ENCODE measurements at places on chromosomes 12 and 14. TPM values are rescaled to one million over a fixed set of nuclear protein-coding genes. Genes with fewer than 3 reads are reported as not detected.

CD163L1 gene
- 0.74 TPM for total RNA-seq

- H3K4me3 ChIP-seq = no peak overlapping the region
- DNase-seq = peak; percentile 40
- H3K27ac ChIP-seq = no peak overlapping the region
- no peaks in the 10 kb centered on the region for H3K27me3 ChIP-seq
Observed at GRCh38 chr14:65850429-65851135, 438.1 kb downstream of the FUT8 start.

BHLHE41 gene
- total RNA-seq = 2.9 TPM

DNA sequence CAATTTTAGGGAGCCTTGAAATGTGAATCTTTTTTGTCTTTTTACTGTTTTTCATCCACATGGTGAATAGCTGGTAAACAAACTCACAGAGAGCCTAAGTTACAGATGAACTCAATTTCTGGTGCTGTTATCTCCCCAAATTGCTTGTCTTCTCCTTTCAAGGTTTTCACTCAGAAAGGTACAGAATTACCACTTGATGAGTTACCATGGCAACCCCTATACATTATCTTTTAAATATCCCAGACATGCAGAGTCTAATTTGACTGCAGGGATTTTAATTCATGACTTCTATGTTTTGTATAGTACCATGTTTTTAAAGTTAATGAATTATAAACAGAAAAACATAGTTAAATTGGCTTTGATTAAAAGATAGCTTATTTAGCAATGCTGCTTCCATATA, 203.7 kb downstream of the PELI2 start:
- no peak overlapping the region for H3K4me3 ChIP-seq
- no peaks in the 10 kb centered on the region for H3K36me3 ChIP-seq
- H3K27me3 ChIP-seq = no peaks in the 10 kb centered on the region
- DNase-seq = no peak

GLT8D2 gene
- 11.0 TPM for total RNA-seq

DNA sequence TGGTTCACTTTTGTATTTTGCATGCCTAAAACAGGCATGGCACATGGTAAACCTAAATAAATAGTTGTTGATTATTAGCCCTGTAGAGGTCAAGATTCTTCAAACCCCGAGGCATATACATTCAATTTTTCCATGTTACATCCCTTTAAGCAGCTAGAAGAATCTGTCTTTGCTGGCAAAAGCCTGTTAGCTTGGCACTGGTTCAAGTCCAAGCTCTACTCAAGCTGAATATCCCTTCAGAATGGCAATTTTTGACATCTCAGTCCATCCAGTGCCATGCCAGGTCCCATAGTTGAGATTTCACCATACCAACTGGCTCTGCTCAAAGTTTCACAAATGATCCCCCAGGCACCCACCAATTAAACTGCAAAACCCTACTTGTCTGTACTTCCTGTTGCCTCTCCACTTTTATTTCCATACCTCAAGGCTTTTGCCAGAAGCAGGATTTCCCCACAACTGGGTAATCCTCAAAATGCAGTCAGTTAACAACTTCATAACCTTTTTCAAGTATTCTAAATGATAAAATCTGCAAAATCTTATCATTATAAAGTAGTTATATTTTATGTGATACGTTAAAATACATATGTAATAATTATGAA, 9.0 kb upstream of the DCN start:
- H3K27me3 ChIP-seq = no peaks in the 10 kb centered on the region
- no peak overlapping the region for H3K27ac ChIP-seq
- H3K4me1 ChIP-seq = peaks cover 7% of the 10 kb centered on the region
- no peak overlapping the region for H3K4me3 ChIP-seq
- no peaks in the 10 kb centered on the region for H3K36me3 ChIP-seq

AHNAK2 gene
- 180 TPM for total RNA-seq

- DNase-seq = no peak
- no peaks in the 10 kb centered on the region for H3K36me3 ChIP-seq
- H3K27me3 ChIP-seq = no peaks in the 10 kb centered on the region
- peak overlapping the region; percentile 97 for H3K27ac ChIP-seq
- H3K4me1 ChIP-seq = peaks cover 27% of the 10 kb centered on the region
Observed at GRCh38 chr12:4267704-4268328, 5.7 kb upstream of the CCND2 start.

- no peak for DNase-seq
- H3K4me3 ChIP-seq = no peak overlapping the region
- H3K4me1 ChIP-seq = peaks cover 45% of the 10 kb centered on the region
- no peak overlapping the region for H3K27ac ChIP-seq
- H3K27me3 ChIP-seq = no peaks in the 10 kb centered on the region
- H3K36me3 ChIP-seq = no peaks in the 10 kb centered on the region
Observed at GRCh38 chr12:76555797-76556196, 3.8 kb downstream of the OSBPL8 start.

GRCh38 chr12:27840229-27840999, 60.4 kb upstream of the MANSC4 start:
- no peak overlapping the region for H3K27ac ChIP-seq
- H3K27me3 ChIP-seq = no peaks in the 10 kb centered on the region
- H3K36me3 ChIP-seq = no peaks in the 10 kb centered on the region
- DNase-seq = no peak

- H3K4me3 ChIP-seq = no peak overlapping the region
- peaks cover 27% of the 10 kb centered on the region for H3K4me1 ChIP-seq
- H3K27me3 ChIP-seq = no peaks in the 10 kb centered on the region
- peak overlapping the region; percentile 37 for H3K27ac ChIP-seq
- no peak for DNase-seq
Observed at GRCh38 chr12:47188576-47189441, 109.0 kb upstream of the AMIGO2 start.

NUAK1 gene
- total RNA-seq = 22.8 TPM

DNA sequence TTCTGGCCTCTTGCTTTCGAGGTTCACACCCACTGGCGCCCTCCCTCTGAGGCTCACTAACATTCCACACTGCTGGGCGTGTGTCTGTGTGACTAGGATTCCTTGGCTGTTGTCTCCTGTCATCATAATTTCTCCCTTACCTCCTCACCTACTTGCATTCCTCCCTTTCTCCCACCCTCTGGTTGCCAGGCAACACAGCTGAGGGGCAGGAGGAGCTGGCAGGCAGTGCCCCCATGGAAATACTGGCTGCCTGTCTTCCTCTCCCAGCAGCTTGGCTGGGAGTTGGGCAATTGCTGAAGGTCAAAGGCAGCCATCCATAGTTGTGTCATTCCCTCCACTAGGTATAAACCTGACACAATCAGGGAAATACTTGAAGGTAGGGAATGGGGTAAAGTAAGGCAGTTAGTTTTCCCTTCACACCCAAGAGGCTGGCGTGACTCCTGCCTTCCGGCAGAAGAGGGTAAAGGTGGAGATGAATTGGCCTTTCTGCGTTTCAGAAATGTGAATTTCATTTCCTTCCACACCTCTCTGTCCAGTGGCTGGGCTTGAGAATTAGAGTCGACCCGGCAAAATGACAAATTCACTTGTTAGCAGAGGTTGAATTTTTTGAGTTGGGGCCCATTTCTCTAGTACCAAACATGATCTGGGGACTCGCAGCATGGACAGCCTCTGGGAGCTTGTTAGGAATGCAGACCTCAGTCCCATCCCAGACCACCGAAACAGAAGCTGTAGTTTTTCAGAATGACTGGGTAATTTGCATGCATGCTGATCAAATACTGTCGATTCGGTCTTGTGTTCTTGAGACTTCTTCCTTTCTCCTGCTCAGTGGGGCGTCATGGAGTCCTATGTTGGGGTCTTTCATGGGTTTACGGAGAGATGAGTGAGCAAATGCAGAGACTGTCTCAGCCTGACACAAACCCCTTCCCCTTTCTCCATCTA, 24.3 kb upstream of the EMP1 start:
- H3K27ac ChIP-seq = peak overlapping the region; percentile 76
- H3K4me3 ChIP-seq = no peak overlapping the region
- no peaks in the 10 kb centered on the region for H3K36me3 ChIP-seq

- H3K4me1 ChIP-seq = no peaks in the 10 kb centered on the region
- H3K27ac ChIP-seq = no peak overlapping the region
- H3K27me3 ChIP-seq = no peaks in the 10 kb centered on the region
Observed at GRCh38 chr14:30638926-30639325, 16.8 kb downstream of the SCFD1 start.

DNA sequence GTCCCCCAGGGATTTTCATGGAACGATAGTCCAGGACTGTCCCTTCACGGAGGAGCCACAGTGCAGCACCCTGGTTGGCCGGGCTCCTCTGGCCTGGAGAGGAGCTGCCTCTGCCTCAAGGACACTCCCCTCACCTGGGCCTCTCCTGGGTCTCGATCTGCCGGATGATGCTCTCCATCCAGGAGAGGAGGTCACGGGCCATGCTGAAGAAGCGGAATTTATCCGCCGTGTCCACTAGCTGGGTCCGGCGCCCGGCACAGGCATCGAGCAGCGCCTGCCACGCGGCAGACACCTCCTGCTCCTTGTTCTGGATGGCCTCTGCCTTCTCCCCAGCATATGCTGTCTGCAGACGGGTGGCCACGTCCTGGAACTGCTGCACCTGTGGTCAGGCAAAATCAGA, 66.5 kb downstream of the PLEKHG3 start:
- no peak for DNase-seq
- H3K36me3 ChIP-seq = no peaks in the 10 kb centered on the region
- no peak overlapping the region for H3K4me3 ChIP-seq
- H3K27ac ChIP-seq = no peak overlapping the region
- no peaks in the 10 kb centered on the region for H3K4me1 ChIP-seq

KRT82 gene
- not detected for total RNA-seq

SERPINA12 gene
- total RNA-seq = 8.6 TPM

DNA sequence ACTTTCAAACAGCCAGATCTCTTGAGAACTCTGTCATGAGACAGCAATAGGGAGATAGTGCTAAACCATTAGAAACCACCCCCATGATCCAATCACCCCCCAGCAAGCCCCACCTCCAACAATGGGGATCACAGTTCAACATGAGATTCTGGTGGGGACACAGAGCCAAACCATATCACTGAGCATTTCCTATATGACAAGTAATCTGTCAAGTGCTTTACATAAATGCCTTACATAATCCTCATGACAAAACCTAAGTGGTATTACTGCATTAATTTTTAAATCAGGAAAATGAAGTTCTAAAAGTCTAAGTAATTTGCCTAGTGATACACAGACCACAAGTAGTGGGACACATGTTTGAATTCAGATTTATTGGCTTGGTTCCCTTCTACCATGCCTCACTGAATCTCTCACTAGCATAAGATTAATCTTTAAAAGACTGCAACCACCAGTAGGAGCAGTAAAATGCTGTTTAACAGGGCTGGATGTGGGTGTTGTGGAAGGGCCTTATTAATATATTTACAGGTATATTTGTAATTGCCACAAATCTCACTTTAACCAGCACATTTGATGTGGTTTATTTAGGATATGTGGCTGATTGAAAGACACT, 323.1 kb upstream of the FBXO33 start:
- no peaks in the 10 kb centered on the region for H3K4me1 ChIP-seq
- no peak overlapping the region for H3K4me3 ChIP-seq
- no peak overlapping the region for H3K27ac ChIP-seq
- no peak for DNase-seq
- H3K36me3 ChIP-seq = no peaks in the 10 kb centered on the region

DNA sequence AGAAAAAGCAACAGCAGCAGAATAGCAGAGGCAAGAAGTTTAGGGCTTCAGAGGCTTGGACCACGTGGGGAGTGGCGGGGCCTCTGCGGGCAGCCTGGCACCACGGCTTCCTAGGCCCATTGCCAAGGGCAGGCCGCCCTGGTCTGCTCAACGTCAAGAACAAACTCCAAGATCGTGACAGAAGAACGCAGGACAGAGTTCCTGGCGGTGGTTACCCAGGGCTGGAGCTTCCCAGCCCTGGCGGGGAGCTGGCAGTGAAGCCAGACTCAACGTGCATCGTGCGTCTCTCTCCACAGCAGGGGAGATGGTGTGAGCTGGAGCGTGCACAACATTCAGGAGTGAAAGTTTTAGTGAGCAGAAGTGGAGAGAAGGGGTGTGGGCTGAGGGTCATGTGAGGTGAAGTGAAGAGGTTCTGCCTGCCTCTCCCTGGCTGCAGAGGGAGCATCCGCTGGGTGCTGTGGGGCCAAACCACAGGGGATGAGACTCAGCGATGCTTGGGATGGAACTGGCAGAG, 13.9 kb upstream of the CACNA2D4 start:
- no peaks in the 10 kb centered on the region for H3K36me3 ChIP-seq
- H3K27me3 ChIP-seq = no peaks in the 10 kb centered on the region
- H3K4me1 ChIP-seq = peaks cover 27% of the 10 kb centered on the region
- no peak overlapping the region for H3K4me3 ChIP-seq
- no peak overlapping the region for H3K27ac ChIP-seq

GRCh38 chr12:123678981-123679380, 8.1 kb downstream of the TCTN2 start:
- H3K36me3 ChIP-seq = no peaks in the 10 kb centered on the region
- H3K4me1 ChIP-seq = no peaks in the 10 kb centered on the region
- no peak overlapping the region for H3K27ac ChIP-seq

DNA sequence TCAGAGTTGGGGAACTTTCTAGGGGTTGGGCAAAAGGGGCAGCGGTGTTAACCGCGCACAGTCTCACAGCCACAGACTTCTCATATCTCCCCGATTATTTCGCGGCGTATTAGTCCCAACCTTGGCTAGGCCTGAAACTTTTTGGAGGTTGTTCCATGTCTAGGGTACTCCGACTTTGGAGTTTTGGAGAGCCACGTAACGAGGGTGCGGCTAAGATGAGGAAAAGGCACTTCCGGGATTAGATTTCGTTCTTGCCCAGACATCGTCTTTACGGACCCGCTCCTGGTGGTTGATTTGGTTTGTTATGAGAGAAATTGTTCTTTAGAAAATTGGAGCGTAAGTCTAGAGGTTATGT, 513 bp downstream of the CCNK start:
- DNase-seq = no peak
- peak overlapping the region; percentile 77 for H3K27ac ChIP-seq
- H3K27me3 ChIP-seq = no peaks in the 10 kb centered on the region
- peak overlapping the region; percentile 72 for H3K4me3 ChIP-seq
- H3K36me3 ChIP-seq = no peaks in the 10 kb centered on the region
- H3K4me1 ChIP-seq = peaks cover 50% of the 10 kb centered on the region

DNA sequence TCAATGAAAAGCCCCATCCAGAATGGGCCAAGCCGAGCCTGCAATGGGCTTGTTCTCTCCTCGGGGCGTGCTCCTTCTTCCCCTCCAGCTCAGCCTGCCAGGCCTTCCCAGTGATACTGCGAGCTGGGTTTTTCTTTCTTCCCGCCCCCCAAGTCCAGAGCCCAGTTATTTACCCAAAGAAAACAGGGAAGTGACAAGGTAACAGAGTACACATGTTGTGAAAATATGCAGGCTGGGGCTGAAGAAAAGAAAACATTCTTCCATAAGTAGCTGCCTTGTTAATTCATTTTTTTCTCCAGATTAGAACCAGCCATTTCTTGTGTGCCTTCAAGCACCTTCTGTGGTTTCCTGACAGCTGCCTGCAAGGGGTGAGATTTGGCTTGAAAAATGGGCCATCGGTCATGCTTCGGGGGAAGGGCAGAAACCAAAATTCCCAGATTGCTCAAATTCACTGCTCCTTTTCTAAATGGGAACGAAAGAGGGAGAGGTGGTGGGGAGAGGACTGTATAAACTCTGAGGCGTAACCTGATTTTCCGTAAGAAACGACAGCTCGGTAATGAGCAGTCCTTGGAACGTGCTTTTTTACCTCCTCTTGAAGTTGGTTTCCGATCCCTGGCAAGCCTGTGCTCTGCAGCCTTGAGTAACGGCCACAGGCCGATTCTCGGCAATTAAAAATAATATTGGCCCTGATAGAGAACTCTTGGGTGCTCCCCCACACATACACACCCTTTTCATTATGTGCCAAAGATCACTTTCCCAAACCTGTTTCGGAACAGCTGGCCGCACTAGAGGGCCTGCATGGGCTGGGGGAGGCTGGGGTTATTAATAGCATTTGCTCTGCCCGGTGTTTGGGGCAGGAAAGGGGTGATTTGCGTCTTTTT, 229.4 kb downstream of the ZFP36L1 start:
- no peaks in the 10 kb centered on the region for H3K27me3 ChIP-seq
- no peaks in the 10 kb centered on the region for H3K36me3 ChIP-seq
- H3K4me3 ChIP-seq = no peak overlapping the region
- H3K4me1 ChIP-seq = peaks cover 52% of the 10 kb centered on the region
- peak overlapping the region; percentile 61 for H3K27ac ChIP-seq
